HL-60 (cell line): ENCODE measurements at places on chromosomes 13 and 19.

GRCh38 chr19:33388725-33389420 lies 15.4 kb downstream of the CEBPG start:
- DNase-seq, result no peak

DNA sequence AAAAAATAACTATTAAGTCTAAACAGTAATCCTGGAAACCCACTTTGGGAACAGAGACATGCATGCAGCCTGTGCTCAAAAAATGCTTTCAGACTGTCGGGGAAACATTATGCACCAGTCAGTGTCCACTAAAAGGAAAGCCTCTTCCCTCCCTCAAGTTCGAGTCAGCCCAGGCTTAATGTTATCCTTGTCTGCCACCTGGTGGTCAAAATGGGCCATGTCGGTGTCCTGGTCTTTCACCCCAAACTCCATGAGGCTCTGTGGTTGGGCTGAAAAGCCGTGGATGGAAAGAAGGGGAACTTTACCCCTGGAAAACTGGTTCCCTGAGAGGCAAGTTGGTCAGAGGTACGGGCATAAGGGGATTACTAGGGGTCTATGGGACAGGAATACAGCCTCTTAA lies 88.4 kb upstream of the ZNF492 start:
- peak; percentile 52 for DNase-seq

DNA sequence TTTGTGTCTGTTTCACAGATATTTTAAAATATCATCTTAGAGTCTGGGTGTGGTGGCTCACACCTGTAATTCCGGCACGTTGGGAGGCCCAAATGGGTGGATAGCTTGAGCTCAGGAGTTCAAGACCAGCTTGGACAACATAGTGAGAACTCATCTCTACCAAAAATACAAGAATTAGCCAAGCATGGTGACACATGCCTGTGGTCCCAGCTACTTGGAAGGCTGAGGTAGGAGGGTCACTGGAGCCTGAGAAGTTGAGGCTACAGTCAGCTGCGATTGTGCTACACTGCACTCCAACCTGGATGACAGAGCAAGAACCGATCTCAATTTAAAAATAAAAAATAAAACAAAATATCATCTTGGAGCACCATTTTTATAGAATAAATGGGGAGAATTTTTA lies 1247.6 kb upstream of the MIR17HG start:
- DNase-seq, result no peak

GRCh38 chr13:75469047-75469446 lies 12.9 kb downstream of the TBC1D4 start:
- no peak for DNase-seq

DNA sequence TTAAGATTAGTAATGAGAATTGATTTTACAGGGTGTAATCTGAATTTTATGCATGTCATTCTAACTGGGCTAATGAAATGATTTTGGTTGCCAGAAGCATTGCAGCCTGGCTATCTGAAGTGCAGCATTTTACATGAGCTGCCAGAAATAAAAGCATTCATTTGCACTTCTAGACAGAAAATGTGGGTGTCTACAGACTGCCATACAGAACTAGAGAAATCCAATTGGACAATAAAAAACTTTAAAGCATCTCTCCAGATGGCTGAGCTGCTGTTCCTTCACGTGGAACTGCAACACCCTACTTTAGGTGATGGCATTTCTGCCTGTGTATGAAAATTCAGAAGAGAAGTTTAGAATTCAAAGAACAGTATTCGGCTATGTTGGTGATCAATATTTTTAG lies 450.1 kb upstream of the SLITRK1 start:
- no peak for DNase-seq

GRCh38 chr19:2149980-2150793 lies 1.2 kb downstream of the AP3D1 start:
- no peak for DNase-seq

GRCh38 chr13:33379608-33380007 lies 94.1 kb upstream of the STARD13 start:
- DNase-seq, result no peak

GRCh38 chr13:80447747-80448146 lies 106.8 kb upstream of the SPRY2 start:
- no peak for DNase-seq

DNA sequence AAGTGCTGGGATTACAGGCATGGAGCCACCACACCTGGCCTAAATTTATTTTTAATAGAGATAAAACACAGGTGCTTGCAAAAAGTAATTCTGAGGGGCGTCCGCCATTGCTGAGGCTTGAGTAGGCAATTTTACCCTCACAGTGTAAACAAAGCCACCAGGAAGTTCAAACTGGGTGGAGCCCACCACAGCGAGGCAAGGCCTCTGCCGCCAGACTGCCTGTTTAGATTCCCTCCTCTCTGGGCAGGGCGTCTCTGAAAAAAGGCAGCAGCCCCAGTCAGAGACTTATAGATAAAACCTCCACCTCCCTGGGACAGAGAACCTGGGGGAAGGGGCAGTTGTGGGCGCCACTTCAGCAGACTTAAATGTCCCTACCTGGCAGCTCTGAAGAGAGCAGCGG lies 50.7 kb downstream of the B3GLCT start:
- DNase-seq, result no peak

GRCh38 chr13:105213512-105213911 lies 1322.0 kb downstream of the EFNB2 start:
- DNase-seq, result no peak
